CD8-positive, alpha-beta memory T cell (primary cell): ENCODE measurements at places on chromosomes 5 and 9. TPM values are rescaled to one million over a fixed set of nuclear protein-coding genes. Genes with fewer than 3 reads are reported as not detected.

- DNase-seq, result no peak
Observed at GRCh38 chr9:122518226-122518625, 715 bp upstream of the OR1J4 start.

GRCh38 chr9:21395778-21396717, 10.8 kb upstream of the IFNA2 start:
- peak; percentile 38 for DNase-seq

The RABL6 gene
- polyA plus RNA-seq, result 20.9 TPM

DNA sequence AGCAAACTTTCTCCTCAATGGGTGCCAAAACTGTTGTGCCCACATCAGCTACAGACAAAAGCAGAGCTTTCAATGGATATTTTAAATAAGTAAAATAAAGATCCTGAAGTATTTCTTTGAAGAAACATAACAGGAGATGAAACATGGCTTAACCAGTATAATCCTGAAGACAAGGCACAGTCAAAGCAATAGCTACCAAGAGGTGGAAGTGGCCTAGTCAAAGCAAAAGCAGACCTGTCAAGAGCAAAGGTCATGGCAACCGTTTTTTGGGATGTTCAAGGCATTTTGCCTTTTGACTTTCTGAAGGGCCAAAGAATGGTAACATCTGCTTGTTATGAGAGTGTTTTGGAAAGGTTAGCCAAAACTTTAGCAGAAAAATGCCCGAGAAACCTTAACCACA, 77.9 kb downstream of the ANXA1 start:
- no peak for DNase-seq

GRCh38 chr5:177982072-177982727, 13.8 kb downstream of the PROP1 start:
- no peak for DNase-seq

- DNase-seq, result no peak
Observed at GRCh38 chr9:108382310-108382709, 473.5 kb downstream of the ACTL7B start.

- no peak for DNase-seq
Observed at GRCh38 chr5:95142145-95142544, 142.7 kb downstream of the MCTP1 start.
